ENCODE measurements at places on chromosomes 12 and 14.

DNA sequence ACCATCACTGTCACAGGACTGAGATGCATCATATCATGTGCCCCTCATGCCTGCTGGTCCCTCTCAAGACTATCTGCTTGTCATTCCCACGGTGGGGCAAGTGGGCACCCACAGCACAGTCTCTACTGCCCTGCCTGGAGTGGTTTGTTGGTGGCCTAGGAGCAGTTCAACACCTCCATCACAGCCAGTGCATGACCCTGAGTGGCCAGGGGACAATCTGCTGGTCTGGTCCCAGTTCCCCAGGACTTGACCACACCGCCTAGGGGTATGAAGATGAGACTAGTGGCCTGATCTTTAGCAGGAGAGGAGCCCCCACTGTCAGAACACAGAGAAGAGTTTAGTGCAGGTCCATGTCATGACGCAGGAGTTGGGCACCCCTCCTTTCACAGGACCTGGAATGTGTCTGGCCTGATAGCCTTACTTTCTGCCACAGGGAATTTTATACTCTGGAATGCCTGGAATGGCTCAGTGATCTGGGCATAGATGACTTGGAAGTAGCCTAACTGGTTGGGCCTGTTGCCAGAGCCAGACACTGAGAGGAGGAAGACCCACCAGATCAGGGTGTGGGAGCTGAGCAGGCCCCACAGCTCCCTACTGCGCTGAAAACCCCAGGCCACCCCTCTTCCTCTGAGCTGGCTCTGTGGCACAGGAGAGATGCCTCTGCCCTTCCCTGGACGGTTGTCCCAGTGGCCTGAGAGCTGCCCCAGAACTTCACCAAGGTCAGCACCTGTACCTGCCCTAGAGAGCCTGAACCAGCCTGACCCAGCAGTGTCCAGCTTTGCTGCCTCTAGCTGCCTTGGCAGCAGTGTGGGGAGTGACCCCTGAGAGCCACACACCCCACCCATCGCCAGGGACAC lies 83.3 kb downstream of the PUS7L start:
- DNase-seq = no peak

DNA sequence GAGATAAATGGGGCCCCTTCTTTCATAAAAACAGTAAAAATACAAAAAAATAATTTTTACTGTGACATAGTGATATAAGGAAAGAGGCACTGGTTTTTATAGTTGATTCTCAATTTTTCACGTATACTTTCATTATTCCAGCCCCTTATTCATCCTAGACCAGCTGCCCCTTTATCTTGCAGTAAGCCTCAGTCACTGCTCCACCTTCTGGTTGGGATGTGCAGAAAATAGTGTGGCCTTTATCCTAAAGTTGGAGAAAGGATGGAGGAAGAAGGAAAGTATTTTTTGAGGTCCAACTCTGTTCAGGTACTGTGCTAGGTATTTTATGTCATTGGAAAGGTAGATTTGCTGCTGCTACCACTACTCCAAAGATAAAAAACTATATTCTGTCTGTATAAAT lies 172.7 kb downstream of the ANO6 start:
- no peak for DNase-seq

DNA sequence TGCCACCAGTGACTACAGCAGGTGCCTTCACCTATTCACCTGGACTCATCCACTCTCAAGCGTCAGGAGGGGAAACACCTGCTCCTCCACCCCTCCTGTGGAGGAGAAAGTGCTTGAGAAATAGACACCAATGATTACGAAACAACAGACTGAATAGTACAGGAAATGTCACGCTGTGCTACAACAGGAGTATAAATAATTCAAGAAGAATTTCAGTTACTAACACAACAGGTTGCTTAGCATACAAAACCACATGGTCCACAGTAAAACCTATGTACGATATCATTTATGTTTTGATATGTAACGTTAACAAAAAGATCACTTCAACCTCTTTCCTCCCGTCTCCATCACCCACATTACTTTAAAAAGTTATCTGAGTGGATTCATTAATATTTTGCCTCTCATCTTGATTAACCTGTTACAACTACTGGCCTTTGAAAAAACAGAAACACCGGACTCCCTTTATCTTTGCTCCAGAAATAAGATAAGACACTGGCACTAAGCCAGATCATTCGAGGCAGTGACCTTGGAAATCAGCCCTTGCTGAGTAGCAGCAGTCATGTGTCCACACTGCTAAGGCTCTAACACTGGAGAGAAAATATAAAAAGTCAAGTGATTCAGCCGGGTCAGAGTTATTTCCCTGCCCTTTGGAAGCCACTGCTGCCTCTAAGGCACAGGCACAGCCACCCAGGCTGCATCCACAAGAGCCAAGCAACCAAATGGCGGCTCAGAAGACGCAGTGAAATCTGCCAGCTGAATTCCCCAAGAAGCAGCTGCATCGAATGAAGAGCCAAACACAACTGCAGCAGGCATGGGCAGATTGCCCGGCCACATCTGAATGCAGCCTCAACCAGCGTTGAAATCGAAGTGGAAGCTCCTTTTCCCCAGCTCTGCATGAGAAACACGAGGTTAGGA lies 40.9 kb downstream of the NT5DC3 start:
- no peak for DNase-seq

- DNase-seq = no peak
These were observed 302.4 kb downstream of the CACNA1C start for GRCh38 chr12:2355198-2355597.

DNA sequence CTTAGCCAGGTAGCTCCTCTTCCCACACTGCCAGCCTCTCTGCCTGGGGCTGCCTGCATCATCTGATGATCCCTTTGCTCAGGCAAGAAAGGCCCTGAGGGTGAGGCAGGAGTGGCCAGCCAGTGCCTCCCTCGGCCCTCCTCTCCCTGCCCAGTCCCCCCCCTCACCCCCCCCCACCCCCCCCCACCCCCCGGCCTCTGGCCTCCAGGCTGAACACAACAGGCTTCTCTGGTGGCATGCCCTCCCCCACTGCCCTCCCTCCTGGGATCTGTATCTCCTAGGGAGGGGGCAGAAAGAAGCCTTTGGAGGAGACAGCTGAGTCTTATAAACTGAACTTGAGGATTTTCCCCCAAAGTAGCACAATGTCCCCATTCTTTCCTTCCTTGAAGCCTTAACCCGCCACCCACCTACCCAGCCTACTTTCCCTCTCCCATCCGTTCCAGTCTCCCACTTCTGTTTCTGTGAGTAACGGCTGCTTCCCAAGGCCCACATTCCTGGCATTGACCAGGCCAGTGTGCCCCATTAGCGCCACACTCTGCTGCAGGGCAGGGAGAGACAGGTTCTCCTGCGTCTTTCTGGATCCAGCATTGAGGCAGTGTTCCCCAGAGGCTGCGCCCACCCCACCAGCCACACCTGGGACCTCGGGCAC lies 82.1 kb downstream of the B4GALNT3 start:
- no peak for DNase-seq

DNA sequence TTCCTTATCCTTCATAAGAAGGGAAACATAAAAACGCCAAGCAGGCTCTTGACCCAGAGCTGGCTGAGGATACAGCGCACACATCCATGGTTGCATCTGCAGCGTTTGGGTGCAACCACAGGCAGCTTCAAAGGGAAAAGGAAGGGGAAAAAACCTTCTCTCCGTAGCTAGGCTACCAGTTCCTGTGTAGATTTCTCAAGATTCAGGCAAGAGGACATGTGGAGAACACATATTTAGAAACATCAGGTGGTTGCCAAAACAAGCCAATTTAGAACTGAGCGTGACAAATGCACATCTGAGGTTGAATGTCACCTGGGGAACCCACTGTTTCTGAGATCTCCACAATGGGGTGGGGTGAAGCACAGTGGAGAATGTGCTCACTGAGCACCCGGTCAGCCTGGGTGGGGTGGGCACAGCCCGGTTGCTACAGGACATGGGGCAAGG lies 78.3 kb upstream of the BDKRB2 start:
- DNase-seq = no peak

GRCh38 chr14:51674294-51675002 lies 22.7 kb downstream of the FRMD6 start:
- no peak for DNase-seq
